ENCODE measurements at places on chromosomes 1 and 21.
A peak's percentile ranks its signal among the peaks of the same experiment; 100 is the strongest.

GRCh38 chr1:53279296-53280200 lies 41.2 kb upstream of the MAGOH start:
- no peak for DNase-seq

- DNase-seq = no peak
Observed at GRCh38 chr1:63612564-63612963, 19.4 kb downstream of the PGM1 start.

DNA sequence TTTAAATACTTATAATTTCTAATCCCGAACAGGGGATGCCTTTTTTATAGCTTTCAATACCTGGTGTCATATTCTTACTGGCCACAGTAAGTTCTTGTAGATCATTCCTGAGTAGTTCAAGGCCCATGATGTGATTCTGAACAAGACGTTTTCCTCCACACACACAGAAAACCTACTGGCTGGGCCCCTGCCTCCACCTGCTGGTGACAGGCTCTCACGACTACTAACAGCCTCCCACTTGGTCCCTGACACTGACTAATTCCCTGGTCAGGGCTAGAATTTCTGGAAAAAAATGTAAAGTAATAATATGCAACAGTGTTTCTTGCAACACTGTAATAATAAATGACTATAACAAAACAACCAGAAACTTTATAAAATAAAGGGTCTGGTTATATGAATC lies 50.4 kb upstream of the RIPK4 start:
- DNase-seq = no peak

GRCh38 chr1:88640060-88640459 lies 44.0 kb upstream of the PKN2 start:
- DNase-seq = no peak

GRCh38 chr1:39575191-39576015 lies 1.2 kb downstream of the PABPC4 start:
- DNase-seq = peak; percentile 56

DNA sequence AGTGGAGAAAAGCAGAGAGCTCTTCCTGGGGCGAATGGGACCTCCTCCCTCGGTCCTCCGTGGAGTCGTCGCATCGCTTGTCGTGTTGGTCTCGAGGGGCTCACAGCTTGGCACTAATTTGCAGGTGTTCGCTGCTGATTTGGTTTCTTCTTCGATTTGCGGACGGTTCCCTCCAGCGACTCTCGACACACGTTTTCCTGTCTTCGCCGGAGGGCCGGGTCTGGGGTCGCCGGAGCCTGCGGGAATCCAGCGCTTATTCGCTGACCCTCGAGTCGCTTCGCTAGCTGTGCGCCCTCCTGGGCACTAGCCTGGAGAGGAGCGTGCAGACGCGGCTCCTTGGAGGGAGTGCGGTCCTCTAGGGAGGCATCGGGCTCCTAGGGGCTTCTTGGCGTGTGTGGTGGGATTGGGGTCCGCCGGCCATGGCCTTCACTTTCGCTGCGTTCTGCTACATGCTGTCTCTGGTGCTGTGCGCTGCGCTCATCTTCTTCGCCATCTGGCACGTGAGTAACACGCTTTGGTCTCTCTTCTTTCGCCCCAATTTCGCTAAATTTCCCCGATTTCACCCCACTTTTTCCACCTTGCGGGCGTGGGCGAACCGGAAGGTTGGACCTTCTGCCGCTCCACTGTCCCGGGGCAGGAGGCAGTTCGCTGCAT lies 766 bp downstream of the CNIH3 start:
- no peak for DNase-seq

DNA sequence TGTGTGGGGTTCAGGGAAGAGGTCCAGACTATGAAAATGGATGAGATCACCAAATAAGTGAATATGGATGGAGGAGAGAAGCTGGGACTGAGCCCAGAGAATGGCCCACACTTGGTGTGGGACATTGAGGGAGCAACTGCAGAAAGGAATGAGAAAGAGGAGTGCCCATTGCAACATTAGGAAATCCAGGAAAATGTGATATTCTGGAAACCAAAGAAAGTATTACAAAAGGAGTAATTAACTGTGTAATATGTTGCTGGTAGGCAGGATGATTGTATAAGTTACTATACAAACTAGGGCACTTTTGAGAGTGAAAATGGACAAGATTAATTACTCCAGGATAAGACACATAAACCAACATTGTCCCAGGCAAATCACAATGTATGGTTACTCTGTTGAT lies 59.8 kb upstream of the ARTN start:
- DNase-seq = no peak

DNA sequence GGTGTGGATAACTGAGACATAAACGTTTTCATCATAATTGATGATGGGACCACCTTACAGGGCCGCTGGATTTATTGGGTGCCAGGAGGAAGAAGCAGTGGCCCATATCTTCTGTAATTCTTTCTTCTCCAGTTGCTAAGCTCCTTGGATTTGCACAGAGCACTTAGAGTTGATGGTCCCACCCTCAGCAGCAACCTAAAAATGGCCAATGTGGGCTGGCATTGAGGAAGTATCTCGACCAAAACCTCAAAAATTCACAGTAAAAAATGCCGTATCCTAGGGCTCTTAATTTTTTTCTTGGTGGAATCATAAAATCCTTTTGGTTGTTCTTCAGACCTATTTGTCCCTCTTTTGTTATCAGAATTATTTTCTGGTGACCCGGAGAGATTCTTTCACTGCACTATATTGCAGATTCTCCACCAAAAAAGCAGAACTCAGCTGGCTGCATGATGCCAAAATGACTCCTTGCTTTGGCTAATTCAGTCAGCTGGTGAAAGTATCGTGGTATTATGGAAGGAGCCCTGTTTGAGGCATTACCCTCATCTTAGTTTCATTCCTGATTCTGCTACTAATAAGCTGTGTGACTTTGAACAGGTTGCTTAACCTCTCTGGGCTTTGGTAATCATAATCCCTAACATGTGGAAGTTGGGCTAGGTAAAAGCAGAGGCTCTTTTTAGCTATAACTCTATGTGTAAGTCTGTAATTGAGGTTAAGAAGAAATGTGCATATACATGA lies 27.6 kb downstream of the KIRREL1 start:
- DNase-seq = no peak

DNA sequence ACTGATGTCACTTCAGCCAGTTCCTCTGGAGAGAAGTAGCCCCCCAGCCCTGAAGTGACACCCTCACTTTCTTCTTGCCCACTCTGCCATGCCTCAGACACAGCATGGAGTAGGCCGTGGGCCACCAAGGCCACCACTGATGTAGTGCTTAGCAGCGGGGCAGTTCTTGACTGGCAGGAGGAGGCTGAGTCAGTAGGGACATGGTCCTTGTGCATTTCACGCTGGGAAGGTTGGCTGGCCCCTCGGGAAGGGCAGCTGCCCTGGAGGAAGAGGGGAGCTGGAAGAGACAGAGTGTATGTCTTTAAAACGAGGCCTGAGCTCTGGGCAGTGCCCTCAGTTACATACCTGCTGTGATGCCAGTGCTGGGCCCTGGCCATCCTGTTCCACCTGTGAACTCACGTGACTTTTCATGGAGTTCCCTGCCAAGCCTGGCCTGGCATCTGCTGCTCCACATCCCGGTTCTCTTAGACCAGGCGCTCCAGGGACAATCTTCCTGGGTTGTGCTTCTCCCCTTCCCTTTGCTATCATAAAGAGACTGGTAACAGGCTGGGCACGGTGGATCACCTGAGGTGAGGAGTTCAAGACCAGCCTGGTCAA lies 158.6 kb upstream of the TMEM51 start:
- DNase-seq = no peak

DNA sequence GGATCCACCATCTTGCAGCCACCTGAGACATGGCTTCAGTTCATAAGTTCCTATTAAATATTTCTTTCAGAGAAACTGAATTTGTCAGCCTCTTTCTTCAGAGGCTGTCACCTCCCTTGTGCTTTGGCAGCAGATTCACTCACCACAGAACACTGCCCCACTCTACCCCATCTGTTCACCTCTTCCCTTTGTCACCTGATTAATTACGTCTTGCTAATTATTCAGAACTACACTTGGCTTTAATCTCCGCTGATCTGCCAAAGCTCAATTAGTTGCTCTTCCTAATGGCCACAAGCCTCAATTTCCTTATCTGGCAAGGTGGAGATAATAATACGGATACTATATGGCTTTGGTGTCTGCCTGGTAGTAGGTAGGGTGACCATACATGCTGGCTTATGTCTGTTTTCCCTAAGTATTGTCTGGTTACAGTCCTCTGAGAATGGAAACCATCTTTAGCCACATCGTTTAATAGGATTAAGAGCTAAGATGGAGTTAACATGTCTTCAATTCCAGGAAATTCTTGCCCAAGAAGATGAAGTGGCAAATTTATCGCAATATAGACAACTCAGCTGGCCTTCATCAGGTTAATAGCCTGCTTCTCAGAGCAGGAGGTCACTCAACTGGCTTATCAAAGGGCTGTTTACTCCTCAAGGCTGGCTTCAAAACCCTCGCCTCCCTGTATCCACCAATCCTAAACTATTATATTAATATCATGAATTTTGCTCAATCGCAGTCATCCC lies 58.2 kb upstream of the ADAR start:
- no peak for DNase-seq

DNA sequence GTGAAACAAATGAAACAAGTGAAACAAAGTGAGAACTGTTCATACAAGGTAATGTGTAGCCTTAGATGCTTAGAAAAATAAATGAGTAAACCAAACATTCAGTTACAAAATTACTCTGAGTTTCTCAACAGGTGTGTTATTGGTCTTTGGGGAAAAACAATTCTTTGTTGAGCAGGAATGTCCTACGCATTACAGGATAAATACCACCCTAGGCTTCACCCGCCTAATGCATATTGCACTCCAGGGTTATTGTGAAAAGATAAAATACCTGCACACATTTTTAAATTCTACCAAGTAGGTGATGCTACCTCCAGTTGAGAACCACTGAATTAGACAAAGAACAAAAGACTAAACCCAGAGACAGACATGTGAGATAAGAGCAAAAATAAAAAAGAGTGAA lies 72.2 kb downstream of the ADAMTS1 start:
- no peak for DNase-seq

GRCh38 chr21:33249331-33250002 lies 16.7 kb upstream of the IL10RB start:
- no peak for DNase-seq

GRCh38 chr1:117696561-117696960 lies 90.7 kb downstream of the TENT5C start:
- no peak for DNase-seq

GRCh38 chr1:66788231-66788939 lies 12.7 kb downstream of the INSL5 start:
- DNase-seq = no peak

DNA sequence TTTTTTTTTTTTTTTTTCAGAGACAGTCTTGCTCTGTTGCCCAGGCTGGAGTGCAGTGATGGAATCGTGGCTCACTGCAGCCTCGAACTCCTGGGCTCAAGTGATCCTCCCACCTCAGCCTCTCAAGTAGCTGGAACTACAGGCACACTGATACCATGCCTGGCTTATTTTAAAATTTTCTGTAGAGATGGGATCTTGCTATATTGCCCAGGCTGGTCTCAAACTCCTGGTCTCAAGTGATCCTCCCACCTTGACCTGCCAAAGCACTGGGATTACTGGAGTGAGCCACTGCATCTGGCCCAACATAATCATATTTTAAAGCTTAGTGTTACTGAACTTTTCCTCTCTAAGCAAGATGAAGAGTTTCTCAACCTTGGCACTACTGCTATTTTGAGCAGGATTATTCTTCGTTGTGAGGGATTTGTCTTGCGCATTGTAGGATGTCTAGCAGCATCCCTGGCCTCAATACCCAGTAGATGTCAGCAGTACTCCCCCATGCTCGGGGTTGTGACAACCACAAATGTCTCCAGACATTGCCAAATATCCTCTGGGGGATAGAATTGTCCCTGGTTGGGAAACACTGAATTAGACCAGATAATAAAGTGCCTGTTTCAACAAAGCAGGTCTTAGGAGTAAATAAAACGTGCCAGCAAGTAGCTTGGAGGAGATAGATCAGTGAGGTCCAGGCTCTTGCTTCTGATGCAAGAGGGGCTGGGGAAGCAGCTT lies 15.1 kb upstream of the THRAP3 start:
- DNase-seq = no peak

- DNase-seq = no peak
Observed at GRCh38 chr1:201758499-201759050, 70.4 kb upstream of the IPO9 start.

DNA sequence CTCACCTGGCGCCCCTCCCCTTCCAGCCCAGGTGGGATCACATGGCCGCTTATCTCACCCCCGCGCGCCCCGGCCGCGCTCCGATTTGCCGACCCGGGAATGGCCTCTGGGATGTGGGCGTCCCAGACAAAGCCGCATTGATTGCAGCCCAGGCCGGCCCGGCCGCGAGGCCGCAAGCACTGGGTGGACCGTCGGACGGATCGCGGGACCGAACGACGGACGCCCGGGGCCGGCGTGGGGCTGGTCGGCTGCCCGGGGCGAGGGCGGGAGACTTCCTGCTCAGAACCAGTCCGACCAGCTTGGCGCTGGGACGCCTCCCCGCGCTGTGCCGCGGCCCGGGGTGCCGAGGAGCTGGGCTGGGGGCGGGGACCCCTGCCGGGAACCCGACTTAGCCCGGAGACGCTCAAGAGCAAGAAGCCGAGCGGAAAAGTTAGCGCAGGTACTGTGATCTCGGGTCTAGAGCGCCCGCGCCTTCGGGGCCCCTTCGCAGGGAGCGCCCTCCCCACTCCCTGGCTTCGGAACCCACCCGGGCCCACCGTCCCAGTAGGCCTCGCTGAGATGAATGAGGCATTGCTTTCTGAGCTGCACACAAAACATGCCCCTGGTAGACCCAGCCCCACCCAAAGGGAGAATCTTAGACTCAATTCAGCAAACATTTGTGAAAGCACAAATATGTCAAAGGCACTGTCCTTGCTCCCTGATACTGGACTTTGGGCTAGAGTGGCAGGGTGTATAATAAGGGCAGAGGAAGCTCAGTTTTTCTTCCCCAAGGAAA lies 415 bp upstream of the LAD1 start:
- DNase-seq = no peak

GRCh38 chr21:38459490-38459889 lies 38.8 kb downstream of the ERG start:
- DNase-seq = no peak

DNA sequence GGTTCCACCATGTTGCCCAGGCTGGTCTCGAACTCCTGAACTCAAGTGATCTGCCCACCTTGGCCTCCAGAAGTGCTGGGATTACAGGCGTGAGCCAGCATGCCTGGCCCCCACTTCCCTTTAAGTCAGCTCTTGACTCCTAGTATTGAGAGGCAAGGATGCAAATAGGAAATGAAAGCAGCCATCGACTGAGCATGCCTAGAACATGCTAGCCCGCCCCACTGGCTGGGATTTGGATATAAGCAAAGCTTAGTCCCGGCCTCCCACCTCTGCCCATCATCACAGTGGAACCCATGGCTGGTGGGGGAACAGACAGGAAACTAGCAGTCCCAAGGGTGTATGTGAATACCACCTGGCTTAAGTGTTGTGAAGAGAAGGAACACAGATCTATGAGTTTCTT lies 10.5 kb downstream of the C1orf167 start:
- DNase-seq = no peak

- DNase-seq = no peak
Observed at GRCh38 chr1:172184506-172185191, 235.8 kb upstream of the C1orf105 start.

DNA sequence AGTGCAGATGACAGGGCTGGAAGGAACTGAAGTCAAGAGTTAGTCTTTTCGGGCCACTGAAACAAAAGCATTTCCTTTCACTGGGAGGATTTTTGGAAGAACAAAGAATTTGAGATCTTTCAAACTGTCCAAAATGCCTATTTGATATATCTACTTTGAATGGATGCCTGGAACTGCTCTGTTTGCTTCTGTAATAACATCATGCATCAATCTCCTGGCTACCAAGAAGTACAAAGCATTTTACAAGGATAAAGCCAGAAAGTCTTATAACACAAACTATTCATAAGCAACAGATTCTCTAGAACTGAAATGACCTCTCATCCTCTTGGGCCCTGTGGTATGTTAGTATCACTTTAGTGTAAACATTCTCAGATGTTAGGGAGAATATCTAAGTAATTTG lies 18.2 kb upstream of the RHOU start:
- no peak for DNase-seq
